Stimulated activated CD8-positive, alpha-beta memory T cell treated with anti-CD3 and anti-CD28 coated beads, Interleukin-4, amount 100 ng/mL, for 48 hours (primary cell): ENCODE measurements at places on chromosomes 3 and 15.

GRCh38 chr3:156321945-156322344 is 201.6 kb downstream of the KCNAB1 start:
- DNase-seq, result no peak

- DNase-seq, result no peak
Observed at GRCh38 chr3:133868186-133868585, 27.5 kb downstream of the RAB6B start.

- no peak for DNase-seq
Observed at GRCh38 chr3:52149726-52150125, 4.5 kb downstream of the POC1A start.

- no peak for DNase-seq
Observed at GRCh38 chr3:186075489-186075888, 33.4 kb downstream of the ETV5 start.

- no peak for DNase-seq
Observed at GRCh38 chr15:37652646-37653417, 281.6 kb upstream of the TMCO5A start.
